Glutamatergic neuron (in vitro differentiated cells): ENCODE measurements at places on chromosomes 16 and 17. TPM values are rescaled to one million over a fixed set of nuclear protein-coding genes. Genes with fewer than 3 reads are reported as not detected.

The TPSAB1 gene
- total RNA-seq: not detected

The RASL10B gene
- total RNA-seq: 3.3 TPM

The KCNG4 gene
- total RNA-seq: not detected

The TEKT1 gene
- not detected for total RNA-seq

The ZFP3 gene
- 4.9 TPM for total RNA-seq

The STH gene
- total RNA-seq: 4.1 TPM

The PPY gene
- total RNA-seq: not detected

The MMP25 gene
- not detected for total RNA-seq
